ENCODE measurements at places on chromosomes 12 and 14. TPM values are rescaled to one million over a fixed set of nuclear protein-coding genes. Genes with fewer than 3 reads are reported as not detected.

Gene SLC6A15
- polyA plus RNA-seq: 0.32 TPM

Gene NGB
- 0.41 TPM for polyA plus RNA-seq

DNA sequence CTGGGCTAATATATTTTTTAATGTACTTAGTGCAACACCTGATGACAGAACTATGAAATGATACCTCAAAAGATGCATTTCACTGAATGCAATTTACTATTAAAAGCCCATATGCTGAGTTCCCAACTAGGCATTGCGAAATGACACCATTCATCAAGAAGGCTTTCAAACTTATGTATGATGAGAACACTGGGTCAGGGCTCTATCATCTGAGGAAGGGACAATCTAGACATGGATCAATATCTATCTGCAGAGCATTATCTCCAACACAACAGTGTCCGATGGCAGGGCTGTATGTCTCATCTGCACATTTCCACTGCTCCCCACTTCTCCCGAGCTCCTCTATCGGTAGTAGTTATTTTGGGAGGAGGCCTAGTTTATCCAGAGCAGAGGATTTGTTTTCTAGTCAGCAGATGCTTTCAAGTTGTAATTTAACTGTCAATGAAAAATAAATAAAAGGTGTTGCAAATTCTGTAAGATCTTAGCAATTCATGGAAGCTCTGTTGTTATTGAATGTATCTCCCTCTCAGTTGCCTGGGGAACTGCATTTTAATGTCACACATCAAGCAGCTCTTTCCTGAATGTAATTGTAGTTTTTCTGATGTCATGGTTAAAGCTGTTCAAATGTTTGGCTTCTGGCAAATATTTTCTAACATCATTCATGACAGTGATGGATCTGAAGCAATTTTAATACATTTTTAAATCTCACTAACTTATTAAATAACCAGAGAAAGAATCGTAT lies 7.4 kb upstream of the GCH1 start:
- no peak for DNase-seq

DNA sequence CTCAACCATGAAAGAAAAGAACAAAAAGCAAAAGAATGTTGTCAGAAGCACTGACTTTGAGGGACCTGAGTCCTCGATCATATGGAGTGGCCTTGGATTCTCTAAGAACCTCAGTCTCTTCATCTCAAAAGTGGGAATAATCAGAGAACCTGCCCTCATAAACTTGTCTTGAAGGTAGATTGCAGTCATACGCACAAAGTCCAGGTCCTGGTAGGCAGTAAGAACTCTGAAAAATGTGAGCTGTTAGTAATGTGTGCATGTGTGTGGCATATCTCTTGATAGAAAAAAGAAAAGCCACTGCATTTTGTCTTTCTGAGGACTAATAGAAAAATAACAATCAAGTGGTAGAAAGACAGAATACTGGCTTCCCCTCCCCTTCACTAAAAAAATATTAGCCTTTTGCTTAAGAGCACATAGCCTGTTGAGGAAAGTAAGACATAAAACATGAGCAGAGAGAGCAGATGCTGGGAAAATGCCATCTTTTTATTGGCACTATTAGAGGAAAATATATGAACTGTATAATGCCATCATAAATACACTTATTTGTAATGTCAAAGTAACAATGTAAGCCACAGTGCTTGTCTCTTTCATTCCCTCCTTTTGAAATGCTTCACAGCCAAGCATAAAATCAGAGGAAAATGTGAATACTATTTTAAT lies 205.1 kb upstream of the TBX3 start:
- no peak for DNase-seq

DNA sequence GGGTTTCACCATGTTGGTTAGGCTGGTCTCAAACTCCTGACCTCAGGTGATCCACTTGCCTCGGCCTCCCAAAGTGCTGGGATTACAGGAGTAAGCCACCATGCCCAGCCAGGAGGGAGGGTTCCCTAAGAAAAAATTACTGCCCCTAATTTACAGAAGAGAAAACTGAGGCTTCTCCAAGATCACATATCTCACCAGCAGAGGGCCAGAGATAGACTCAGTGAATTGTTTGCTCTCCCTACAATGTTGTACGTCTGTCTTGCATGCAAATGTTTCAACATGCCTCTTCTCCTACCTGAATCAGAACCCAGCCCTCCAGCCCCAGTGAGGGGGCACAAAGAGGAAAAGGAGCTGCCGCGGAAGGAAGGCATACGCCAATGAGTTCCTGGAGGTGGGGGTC lies 48.3 kb upstream of the TMEM263 start:
- no peak for DNase-seq

- no peak for DNase-seq
Measured at GRCh38 chr12:123141615-123142517, 9.0 kb downstream of the PITPNM2 start.

DNA sequence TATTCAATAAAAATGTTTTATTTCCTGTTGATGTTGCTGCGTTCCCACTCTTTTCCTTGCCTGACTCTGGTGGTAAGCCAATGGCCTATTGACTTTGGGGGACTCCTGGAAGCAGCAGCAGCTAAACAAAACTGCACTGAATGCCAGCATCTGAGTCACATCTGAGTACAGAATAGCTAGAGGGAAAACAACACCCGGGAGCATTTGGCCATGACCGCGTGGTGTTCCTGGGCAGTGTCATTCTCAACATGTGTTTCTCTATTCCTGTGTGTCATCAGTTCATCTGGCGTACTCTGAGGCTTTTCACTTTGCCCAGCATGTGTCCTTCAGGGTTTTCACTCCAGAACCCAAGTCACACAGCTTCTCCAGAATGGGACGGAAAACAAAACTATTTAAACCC lies 238.8 kb downstream of the PAWR start:
- no peak for DNase-seq

DNA sequence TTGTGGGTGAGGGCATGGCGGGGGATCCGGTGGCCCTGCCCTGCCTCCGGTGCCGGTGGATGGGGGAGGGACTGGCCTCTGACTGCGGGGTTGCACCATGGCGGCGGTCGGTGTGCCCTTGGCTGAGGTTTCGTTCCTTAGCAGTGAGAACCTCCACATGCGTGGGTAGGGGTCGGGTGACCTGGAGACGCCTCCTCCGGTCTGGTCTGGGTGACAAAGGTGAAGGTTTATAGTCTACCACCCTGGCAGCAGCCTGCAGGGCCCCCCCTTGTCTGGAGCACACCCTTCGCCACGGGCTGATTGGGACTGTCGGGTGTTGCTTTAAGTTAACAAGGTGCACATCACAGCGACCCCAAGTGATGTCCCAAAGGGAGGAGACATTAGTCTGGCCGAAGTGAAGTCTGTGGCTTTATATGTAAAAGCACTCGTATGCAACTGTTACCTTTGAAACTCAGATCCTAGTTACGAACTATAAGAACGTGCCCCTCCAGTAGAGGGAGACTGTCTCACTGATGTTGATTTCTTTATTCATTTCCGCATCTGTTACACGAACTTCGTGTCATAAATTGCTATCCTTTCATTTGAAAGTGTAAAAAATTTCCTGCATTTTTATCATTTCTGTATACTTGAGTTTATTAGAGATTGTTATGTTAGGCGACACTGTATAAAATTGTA lies 74.4 kb downstream of the WDR20 start:
- no peak for DNase-seq

- no peak for DNase-seq
Measured at GRCh38 chr12:1837541-1838204, 17.3 kb downstream of the LRTM2 start.

DNA sequence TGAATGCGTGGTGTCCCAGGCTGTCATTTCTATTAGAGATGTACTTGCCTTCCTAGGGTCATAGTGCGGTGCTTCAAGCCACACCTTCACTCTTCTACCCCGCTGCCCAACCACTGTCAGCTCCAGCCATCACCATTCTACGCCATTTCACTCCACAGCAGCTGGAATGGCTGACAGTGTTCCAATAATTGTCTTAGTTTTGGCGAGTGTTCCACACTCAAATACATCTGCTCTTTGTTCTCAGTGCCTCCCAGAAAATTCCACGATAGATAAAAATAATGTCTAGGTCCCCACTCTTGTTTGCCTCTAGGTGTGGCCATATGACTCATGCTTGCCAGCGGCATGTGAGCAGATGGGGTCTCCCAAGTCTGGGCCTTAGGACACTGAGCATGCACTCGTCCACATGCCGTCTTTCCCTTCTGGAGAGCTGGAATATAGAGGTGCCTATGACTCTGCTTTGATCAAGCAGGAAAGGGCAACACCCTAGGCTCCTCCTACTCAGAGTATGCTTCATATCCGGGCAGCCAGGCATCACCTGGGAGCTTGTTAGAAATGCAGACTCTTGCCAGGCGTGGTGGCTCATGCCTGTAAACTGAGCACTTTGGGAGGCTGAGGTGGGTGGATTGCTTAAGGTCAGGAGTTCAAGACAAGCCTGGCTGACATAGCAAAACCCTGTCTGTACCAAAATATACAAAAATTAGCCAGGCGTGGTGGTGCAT lies 163.0 kb downstream of the BRMS1L start:
- no peak for DNase-seq

DNA sequence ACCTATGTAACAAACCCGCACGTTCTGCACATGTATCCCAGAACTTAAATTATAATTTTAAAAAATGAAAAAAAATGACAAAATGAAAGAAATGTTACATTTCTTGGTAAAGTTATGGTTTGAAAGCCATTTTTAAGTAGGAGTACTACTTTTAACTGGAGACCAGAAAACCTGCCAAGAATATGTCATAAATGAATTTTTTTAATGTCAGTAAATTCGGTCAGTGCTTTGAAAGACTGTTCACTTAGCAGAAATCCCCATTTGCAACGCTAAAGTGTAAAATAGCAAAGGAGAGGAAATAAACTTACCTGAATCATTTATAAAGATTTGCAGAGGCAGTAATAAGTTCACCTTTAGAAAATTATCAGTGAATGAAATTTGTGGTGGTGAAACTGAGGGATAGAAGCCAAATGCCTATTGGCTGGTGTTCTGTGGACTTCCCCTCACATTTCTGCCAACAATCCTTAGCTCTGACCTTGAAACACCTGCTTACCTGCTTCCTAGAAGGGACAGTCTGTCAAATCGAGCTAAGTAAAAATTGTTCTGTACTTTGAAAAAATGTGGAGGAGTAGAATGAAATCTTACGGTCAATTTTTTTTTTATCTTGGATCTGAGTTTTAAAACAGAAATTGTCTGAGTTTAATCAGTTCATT lies 714.2 kb downstream of the SLC6A15 start:
- DNase-seq: no peak

GRCh38 chr12:121159467-121160307 lies 27.0 kb downstream of the P2RX7 start:
- no peak for DNase-seq

- DNase-seq: no peak
Measured at GRCh38 chr12:76530516-76530915, 29.1 kb downstream of the OSBPL8 start.

DNA sequence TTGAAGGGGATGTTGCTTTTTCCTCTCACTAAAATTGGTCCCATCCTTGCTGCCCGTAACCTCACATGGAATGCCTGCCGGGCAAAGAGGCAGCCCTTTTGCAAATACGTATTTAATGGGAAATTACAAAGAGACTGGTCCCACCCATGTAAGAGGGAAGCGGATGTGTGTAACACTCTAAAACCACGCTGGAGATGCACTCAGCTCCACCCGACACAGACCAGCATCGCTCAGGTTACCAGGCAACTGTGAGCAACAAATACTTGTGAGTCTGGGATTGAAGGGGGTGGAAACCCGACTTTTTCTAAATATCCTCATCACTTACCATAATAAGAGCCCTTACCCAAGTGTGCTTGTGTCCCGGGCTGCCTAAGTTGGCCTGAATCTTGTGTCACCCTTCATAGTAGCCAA lies 47.7 kb downstream of the ELK3 start:
- DNase-seq: no peak

Data from thymus (tissue), 14 donors.